ENCODE measurements at places on chromosomes 13 and 19. TPM values are rescaled to one million over a fixed set of nuclear protein-coding genes. Genes with fewer than 3 reads are reported as not detected.

The LAIR1 gene
- total RNA-seq = under 0.01 TPM

The ZSCAN5A gene
- total RNA-seq = 3.4 TPM

The NR1H2 gene
- total RNA-seq = 68.0 TPM

The LENG9 gene
- 24.5 TPM for total RNA-seq

The PEX11G gene
- total RNA-seq = 2.4 TPM

The CGB5 gene
- 0.24 TPM for total RNA-seq

The GRK1 gene
- not detected for total RNA-seq

The PIK3R2 gene
- 13.3 TPM for total RNA-seq

The NALCN gene
- total RNA-seq = 2.4 TPM

The CD79A gene
- total RNA-seq = 0.48 TPM

The CAMSAP3 gene
- total RNA-seq = 12.3 TPM

Data from tracheal epithelial cell (primary cell).